ENCODE measurements at places on chromosomes 5 and 9.

DNA sequence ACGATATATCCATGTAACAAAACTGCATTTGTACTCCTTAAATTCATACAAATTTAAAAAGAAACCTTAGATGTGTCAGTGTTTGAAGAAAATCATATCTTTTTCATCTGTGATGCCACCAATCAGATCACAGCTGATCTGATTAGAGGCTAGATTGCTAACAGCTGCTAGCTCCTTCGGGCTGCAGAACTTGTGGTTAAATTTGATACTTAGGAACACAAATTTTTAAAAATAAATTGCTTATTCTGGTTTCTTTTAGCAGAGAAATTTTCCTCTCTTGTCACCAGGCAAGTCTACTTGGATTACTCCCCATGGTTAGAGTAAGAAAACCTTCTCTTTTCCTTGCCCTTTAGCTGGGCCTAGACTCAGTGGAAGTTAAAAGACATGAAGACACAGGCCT lies 94.6 kb upstream of the RANBP6 start:
- DNase-seq, result no peak

GRCh38 chr5:130116972-130117371 lies 212.7 kb downstream of the CHSY3 start:
- no peak for DNase-seq

DNA sequence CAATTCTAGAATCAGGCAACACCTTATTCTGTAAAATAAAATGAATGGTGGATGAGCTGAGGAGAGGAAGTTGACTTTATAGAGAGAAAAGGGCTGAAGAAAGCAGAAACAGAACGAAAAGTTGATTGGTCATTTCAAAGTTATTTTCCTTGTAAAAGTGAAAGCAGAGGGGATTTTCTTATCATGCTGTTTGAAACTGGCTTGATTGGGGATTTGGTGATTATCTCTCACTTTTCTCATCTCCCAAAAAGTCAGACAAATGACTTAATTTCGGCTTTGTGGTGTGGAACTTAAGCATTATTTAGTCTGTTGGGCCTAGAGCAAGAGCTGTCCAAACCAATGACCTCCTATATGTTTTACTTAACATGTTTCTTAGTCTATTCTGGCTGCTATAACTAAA lies 60.5 kb upstream of the ITGA2 start:
- no peak for DNase-seq

GRCh38 chr9:88814577-88814976 lies 176.7 kb upstream of the S1PR3 start:
- peak; percentile 56 for DNase-seq

GRCh38 chr9:1337169-1337568 lies 287.0 kb downstream of the DMRT2 start:
- peak; percentile 12 for DNase-seq

DNA sequence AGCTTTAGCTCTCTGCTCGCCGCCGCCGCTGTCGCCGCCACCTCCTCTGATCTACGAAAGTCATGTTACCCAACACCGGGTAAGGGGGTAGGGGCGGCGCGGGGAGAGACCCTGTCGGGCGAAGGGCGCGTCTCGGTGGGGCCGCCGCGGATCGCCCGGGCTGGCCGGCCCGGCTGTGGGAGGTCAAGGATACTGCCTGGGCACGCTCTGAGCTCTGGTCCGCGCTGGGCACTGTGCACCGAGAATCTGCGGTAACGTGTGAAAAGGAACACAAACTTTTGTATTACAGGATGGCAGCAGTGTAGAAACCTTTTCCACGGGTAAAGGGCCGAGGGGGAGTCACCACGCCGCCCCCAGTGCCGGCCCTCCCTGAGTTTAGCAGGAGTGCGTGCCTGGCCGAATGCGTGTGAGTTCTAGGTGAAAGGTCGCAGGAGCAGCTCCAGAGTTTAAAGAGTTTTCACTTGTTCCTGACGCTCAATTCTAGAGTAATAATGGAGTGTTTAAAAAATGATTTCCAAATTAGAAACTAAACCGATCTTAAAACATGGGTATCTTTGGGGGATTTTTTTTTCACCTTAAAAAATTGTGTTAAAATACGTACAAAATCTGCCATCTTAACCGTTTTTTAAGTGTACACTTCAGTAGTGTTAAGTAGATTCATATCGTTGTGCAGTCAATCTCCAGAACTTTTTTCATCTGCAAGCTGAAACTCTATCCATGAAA lies at the start of gene HSDL2:
Gene HSDL2, plus strand, starts transcription at position 7 of the 723 bp plus-strand sequence. Its CDS starts 56 bp downstream, at position 63.
- DNase-seq, result no peak

- DNase-seq, result no peak
Observed at GRCh38 chr5:78927657-78928282, 57.3 kb downstream of the ARSB start.

- DNase-seq, result no peak
Observed at GRCh38 chr5:108940506-108940905, 192.8 kb downstream of the FER start.

All from HFF-Myc (cell line).